Fibroblast of skin of right biceps (primary cell): ENCODE measurements at places on chromosomes 7 and 10.
A peak's percentile ranks its signal among the peaks of the same experiment; 100 is the strongest.

GRCh38 chr10:27448921-27449320 lies 55.2 kb upstream of the RAB18 start:
- peak; percentile 69 for DNase-seq

DNA sequence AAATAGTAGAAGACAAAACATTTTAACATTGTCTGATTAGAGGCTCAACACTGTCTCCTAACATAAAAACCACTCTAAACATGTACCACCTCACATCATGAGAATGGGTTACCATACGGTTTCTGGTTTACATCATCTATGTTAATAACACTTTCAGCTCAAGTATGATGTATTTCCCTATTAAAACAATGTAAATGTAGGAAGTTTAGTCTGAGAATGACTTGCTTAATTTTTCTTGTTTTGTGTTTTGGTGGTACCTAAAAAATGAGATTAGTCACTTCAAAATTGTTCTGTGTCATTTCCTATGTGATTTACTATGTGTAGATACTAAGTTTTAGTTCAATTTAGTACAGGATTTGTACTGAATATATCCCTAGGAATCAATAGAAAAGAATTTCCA lies 195.8 kb upstream of the SEMA3C start:
- DNase-seq = peak; percentile 35

DNA sequence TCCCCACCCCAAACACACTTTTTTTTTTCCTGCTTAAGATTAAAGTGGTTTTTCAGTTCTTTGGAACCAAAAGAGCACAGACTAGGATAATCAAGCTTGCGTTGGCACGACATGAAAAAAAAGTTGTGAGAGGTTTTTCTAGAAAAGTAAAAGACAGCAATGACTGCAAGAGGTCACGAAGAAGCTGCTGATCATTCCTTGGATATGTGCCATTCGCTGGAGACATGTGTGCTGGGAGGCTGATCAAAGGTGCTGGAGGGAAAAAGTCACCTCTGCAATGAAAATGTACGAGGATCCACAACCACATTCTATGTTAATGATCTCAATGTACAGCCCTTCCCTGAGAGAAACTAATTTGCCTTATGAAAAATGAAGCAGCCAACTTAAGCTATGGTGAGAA lies 5.4 kb downstream of the AKR1B1 start:
- DNase-seq = no peak

DNA sequence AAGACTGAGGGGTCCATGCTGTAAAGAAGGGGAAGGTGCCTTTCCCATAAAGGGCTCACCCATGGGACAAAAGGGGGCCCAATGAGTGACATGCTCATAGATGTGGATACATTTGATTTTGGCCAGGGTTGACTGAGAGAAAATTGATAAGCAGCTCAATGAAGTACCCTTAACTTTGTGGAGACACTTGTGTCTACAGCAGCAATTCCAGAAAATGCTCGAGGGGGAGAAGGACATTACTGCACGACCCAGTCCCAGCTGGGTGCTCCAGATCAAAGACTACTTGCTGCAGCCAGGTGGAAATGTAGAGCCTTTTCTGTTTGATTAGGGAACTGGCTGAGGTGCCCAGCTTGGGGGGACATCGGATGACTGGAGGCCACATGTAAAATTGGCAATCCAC lies 22.2 kb upstream of the ADAMTS14 start:
- no peak for DNase-seq

DNA sequence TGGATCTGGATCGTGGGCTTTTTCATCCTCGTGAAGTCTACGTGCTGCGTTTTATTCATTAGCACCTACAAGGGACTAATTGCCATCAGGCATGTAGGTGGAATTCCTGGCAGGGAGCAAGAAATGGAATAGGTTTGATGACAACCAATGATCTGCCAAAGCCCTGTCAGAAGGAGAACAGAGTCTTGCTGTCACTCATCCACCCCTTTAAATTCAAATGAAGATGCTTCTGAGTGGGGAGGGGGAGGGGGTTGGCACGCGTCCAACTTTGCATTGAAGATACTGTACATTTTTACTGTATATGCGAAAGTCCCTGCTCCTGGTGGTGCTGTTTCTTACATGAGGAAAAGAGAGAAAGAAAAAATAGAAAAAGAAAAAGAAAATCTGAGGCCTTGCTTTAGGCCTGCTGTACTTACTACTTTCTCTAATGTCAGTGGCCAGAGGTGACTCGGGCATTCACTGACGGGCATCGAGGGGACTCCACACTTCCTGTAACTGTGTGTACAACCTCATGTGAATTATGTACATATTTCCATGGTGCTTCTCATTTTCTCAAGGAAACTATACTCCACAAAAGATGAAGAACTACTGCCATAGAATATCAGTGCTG lies 569.1 kb downstream of the INHBA start:
- no peak for DNase-seq

- DNase-seq = no peak
These were observed 46.8 kb upstream of the CD36 start for GRCh38 chr7:80591654-80592053.

GRCh38 chr10:97851341-97852001 lies 1.8 kb downstream of the GOLGA7B start:
- no peak for DNase-seq

DNA sequence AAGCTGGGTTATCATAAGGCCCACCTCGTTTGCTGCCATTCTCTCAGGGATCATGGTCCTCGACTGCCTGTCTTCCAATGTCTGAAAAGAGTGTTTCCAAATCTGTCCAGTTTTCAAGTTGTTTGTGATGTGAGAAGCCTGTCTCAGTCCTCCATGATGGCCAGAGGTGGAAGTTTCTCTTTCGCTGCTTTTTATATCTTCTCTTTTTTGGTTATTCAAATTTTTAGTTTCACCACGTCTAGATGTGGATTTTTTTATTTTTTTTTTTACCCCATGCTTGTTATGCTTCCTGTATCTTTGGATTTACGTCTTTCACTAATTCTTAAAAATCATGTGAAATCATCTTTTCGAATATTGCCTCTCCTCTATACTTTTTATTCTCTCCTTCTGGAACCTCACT lies 6.1 kb upstream of the RBM33 start:
- no peak for DNase-seq
